ENCODE measurements at places on chromosomes 7 and 10. TPM values are rescaled to one million over a fixed set of nuclear protein-coding genes. Genes with fewer than 3 reads are reported as not detected.

DNA sequence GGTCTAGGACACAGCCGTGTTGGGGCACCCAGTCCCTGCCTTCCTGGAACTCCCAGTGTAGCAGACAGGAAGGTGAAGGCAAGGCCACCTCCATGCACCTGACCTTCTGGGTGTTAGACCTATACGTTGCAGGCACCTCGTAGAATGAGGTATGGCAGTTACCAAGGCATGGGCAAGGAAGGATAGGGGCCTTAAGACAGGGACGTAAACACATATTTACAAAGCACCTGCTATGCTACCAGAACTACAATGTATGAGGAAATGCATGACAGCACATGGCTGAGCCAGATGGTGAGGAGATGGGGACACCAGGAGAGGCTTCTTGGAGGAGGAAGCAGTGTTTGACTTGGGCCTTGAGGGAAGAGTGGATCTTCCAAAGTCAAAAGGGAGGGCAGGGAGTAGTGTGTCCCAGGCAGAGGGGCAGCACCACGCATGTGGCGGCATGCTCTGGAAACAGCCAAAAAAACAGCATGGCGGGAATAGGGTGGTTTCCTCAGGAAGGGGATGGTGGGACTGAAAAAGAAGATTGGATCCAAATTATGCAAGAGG, 231.2 kb downstream of the FANK1 start:
- no peak for DNase-seq

GRCh38 chr7:142334236-142334635, 76.4 kb upstream of the PRSS58 start:
- DNase-seq, result no peak

GRCh38 chr10:88278912-88279311, 304.2 kb downstream of the RNLS start:
- no peak for DNase-seq

DNA sequence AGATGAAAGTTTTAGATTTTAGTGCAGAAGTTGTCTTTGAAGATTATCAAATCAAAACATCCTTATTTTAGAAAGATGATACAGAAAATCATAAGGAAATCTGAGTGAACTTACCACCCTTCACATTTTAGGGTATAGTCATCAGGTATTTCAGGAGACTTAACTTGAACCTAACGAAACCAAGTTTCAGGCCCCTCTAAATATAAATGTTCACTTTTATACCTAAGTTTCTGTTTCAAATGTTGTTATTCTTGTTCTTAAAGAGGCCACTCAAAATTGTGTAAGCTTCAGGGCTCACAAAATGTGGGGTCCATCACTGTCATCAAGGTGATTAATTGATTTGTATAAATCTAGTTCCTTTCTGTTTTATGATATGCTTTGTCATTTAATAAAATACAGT, 216.2 kb downstream of the KIAA1217 start:
- DNase-seq, result no peak

- no peak for DNase-seq
Observed at GRCh38 chr10:2137549-2138174, 400.3 kb upstream of the ADARB2 start.

DNA sequence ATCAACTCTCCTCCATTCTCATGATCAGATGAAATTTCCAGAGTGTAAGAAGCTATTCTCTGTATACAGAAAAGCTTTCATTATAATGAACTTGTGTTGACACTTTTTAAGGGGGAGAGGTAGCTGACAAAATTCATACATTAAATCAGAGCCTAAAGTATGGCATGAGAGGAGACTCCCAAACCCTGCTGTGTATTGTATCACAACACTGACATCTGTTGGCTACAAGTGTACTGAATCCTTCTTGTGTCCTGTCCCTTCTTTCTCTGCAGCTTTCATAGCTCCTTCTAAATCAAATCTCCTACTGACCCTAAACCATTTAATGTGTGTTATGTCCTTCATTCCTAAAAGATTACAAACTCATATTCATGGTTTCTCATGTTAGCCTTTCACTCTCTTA, 70.9 kb downstream of the GCC1 start:
- DNase-seq, result no peak

Gene FOXI2
- polyA plus RNA-seq, result 0.05 TPM

DNA sequence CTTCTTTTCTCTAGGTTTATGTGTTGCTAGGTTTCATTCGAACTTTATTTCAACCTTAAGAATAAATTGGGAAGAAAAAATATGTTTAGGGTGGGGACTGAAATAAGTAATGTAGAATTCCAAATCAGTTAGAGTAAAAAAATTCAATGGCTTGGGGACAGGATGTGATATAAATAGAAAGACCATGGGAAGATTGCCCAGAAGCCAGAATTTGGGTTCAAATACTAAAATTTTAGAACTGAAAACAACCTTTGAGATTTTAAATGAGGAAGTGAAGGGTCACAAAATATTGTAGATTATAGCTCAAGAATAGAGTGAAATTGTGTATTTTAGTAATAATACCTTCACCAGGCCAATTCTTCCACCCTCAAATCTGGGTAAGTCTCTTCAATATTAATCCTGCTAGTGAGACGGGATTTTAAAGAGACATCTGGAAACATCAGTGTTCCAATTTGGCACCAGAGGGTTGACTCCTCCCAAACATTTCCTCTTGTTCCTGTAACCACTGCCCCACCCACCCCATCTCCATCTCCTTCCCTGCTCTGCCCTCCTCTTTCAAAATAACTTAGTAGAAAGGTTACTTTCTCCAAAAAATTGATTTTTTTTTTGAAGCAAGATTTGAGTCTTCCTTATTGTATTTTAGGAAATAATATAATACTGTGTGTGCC, 51.3 kb upstream of the FAM3C start:
- DNase-seq, result no peak

- no peak for DNase-seq
Observed at GRCh38 chr7:118311121-118311836, 86.8 kb downstream of the ANKRD7 start.

- no peak for DNase-seq
Observed at GRCh38 chr7:68613897-68614296, 984.4 kb upstream of the AUTS2 start.

Gene OPN4
- not detected for polyA plus RNA-seq

Gene ARF5
- 160 TPM for polyA plus RNA-seq

Gene GAD2
- 64.7 TPM for polyA plus RNA-seq

- no peak for DNase-seq
Observed at GRCh38 chr7:134630893-134631292, 15.8 kb upstream of the BPGM start.

DNA sequence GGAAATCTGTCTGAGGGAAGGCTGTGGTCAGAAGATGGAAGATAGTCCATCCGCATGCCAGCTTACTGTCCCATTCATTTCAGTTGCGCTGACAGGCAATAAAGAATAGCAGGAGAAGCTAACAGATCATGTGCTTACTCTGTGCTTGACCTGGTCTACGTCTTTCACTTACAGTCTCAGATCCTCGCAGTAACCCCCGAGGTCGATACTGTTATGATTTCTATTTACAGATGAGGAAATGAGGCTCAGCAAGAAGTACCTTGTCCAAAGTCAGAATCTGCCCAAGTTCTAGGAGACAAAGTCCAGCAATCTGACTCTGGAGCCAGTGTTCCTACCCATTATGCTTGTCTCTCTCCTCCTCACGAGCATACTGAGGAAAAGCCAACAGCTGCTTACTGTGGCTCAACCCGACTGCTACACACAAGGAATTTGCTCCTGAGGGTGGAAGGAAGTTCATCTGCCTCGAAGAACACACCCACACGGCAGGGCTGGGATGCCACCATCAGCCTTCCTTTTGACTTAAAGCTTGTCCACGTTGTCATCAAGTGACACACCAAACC, 74.2 kb downstream of the MINPP1 start:
- no peak for DNase-seq

- DNase-seq, result no peak
Observed at GRCh38 chr7:1986366-1987083, 246.2 kb downstream of the MAD1L1 start.

Gene FAM3C
- 39.6 TPM for polyA plus RNA-seq

DNA sequence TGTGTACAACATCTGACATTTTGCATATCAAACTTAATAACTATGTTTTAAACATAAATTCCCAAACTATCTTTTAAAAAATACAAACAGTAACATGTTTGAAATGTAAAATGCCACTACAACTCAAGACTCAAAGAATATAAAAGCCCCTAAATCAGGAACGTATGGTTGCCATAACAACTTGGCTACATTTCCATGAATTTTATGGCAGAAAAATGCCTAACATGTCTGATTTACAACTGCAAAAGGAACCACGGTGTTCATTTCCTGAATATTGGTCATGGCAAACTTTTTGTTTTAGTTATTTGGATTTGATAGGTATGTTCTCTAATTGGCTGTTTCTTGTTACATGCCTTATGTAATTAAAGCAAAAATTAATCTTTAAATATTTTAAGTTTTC, 2.0 kb downstream of the SOSTDC1 start:
- no peak for DNase-seq

DNA sequence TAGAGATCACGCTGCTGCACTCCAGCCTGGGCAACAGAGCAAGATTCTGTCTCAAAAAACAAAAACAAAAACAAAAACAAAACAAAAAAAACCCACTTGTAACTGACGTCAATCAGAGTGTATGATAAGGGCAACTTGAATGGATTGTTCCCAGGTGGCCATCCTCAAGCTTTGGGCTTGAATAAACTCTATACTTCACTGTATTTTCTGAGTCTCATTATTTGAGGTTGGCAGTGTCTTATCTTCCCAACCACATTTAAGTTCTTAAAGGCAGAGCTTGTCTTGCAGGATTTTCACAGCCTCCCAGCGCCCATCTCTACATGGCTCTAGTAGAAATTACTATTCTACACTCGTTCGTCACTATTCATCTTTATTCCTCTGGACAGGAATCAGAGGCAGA, 5.1 kb upstream of the OAT start:
- DNase-seq, result no peak

Gene ASZ1
- polyA plus RNA-seq, result not detected

GRCh38 chr10:71239946-71240795, 27.8 kb downstream of the UNC5B start:
- DNase-seq, result no peak

GRCh38 chr7:48213226-48213625, 42.0 kb downstream of the ABCA13 start:
- no peak for DNase-seq

Gene LAMB1
- polyA plus RNA-seq, result 137 TPM

GRCh38 chr10:124678557-124679240, 65.5 kb downstream of the FAM53B start:
- DNase-seq, result peak; percentile 30

Gene HOXA10
- polyA plus RNA-seq, result not detected

Gene TMEM270
- 0.31 TPM for polyA plus RNA-seq

Gene TFAM
- 2.1 TPM for polyA plus RNA-seq

DNA sequence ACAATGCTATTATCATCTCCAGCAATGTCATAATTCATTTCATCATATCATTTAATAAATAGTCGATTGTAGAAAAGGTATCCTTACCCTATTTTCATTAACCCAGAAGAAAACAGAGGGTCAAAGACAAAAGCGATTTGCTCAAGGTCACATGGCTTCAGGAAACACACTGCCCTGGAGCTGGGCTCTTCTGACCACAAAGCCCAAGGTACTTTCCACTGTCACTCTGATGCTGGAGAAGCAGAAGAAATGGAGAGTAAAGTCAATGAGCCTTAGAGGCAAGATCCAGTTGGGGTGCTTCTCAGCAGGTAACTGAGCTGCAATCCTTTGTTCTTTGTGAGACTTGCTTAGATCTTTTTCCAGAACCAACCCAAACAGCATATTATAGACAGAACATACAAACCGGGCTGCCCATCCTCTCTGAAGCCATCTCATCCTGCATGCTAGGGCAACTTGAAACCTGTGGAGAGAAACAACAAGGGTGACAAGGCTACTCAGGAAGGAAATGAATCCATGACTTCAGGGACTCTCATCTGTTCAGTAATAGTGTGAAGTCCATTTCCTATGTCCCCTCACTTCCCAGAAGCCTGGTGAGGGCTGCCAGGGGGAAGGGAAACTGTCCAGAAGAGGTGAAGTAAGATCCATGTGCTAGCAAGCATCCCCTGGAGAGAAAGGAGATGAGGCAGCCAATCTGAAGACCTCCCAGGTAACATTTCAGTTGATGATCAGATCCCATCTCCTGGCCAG, 148.6 kb upstream of the SVIL start:
- DNase-seq, result no peak

DNA sequence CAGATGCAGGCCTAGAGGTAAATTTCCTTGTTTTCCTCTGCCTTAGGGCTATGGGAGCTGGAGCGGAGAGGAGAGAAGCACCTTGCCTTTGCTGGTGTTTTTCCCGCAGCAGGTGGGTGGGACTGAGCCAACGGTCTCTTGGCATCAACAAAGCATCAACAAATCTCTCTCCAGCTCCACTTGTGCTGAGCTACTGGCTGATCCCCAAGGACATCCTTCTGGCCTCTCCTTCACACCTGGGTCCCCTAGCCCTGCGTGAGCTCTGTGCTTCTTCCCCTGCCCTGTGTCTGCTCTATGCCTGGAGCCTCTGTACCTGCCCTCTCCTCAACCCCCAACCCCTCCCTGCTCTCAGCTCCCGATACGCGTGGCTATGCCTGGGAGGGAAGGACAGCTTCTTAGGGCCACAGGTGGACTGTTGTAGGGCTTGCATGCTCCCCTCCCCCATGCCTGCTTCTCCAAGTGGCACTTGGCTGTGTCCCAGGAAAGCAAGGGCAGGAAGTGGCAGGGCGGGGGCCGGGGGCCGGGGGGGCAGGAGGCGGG, 3.2 kb upstream of the CLDN4 start:
- DNase-seq, result peak; percentile 92

GRCh38 chr7:133039614-133040013, 42.3 kb downstream of the CHCHD3 start:
- DNase-seq, result no peak

DNA sequence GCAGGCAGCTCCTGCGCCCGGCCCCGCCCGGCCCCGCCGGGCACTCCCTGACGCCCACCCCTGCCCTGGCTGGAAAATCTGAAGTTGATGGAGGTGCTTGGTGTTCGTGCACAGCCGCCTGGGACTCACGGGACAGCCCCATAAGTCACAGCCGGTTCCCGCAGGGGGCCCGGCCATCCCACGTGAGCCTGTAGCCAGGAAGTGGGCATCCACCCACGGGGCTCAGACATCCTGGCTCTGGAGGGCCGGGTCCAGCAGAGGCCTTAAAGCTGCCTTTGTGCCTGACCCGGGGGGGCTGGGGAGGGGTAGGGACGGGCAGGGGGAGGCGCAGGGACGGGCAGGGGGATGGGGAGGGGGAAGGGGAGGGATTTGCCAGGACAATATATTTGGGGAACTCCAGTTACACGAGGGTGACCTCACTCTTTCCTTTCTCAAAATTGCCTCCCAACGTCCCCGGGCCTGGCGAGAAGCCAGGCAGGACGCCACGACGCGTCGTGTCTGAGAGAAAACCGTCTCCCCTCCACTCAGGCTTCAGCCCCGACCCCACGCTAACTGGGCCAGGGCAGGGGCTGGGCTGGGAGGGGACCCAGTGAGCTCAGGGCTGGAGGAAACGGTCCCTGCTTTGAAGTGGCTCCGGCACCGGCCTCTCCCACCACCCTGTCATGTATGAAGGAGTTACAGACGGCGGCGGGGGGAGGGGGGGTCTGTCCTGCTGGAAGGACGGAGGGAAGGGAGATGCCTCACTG, 82.1 kb upstream of the PDGFA start:
- DNase-seq, result no peak

Gene CPA2
- 4,591 TPM for polyA plus RNA-seq

Measured in pancreas (tissue), 10 donors.